Dermis microvascular lymphatic vessel endothelial cell (primary cell): ENCODE measurements at places on chromosomes 7 and 10.

GRCh38 chr10:677038-677437, 12.4 kb downstream of the DIP2C start:
- DNase-seq = no peak

- no peak for DNase-seq
These were observed 39.1 kb upstream of the ANAPC16 start for GRCh38 chr10:72176701-72177100.

- DNase-seq = no peak
These were observed 12.1 kb downstream of the ASB13 start for GRCh38 chr10:5654218-5654755.

- DNase-seq = no peak
These were observed 243.9 kb upstream of the MKLN1 start for GRCh38 chr7:131083781-131084180.

- no peak for DNase-seq
These were observed 25.0 kb downstream of the CLEC2L start for GRCh38 chr7:139548302-139549028.
